ENCODE measurements at places on chromosomes 4 and X. TPM values are rescaled to one million over a fixed set of nuclear protein-coding genes. Genes with fewer than 3 reads are reported as not detected.

EXOC1L gene
- not detected for total RNA-seq

CORIN gene
- total RNA-seq = 3.3 TPM

GAGE12J gene
- not detected for total RNA-seq

IL1RAPL2 gene
- not detected for total RNA-seq

F11 gene
- total RNA-seq = 9.7 TPM

CT45A10 gene
- total RNA-seq = not detected

Measured in upper lobe of left lung (tissue), 6 donors.